ENCODE measurements at places on chromosomes 3 and 15.

DNA sequence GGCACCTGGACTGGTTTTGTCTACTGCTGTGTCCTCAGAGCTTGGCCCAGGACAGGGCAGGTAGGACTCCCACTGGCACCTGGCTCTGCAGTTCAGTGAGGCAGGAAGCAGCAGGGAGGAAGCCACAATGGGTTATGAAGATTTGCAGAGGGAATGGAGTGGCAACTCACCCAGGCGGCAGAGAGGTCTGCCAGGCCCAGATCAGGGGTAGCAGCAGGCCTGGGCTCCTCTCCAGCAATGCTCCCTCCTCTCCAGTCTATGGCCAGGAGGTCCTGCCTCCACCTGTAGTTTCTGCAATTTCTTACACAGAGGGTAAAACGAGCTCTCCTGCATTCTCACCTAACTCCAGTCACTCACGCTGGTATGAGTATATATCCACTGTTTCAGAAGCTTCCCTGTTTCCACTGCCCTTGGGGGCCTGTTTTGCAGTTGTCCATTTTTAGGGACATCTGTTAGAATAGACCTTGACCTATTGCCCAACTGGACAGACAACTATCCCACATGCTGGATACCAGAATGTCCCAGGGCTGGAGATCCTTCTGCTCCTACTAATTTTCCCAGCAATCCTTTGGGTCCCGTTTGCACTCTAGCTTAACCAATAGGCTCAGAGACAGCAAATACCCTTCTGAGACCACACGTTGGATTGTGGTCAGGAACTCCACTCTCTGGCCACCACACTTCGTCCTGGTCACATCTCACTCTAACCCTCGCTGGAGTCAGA is 35.2 kb downstream of the HMCES start:
- no peak for DNase-seq

DNA sequence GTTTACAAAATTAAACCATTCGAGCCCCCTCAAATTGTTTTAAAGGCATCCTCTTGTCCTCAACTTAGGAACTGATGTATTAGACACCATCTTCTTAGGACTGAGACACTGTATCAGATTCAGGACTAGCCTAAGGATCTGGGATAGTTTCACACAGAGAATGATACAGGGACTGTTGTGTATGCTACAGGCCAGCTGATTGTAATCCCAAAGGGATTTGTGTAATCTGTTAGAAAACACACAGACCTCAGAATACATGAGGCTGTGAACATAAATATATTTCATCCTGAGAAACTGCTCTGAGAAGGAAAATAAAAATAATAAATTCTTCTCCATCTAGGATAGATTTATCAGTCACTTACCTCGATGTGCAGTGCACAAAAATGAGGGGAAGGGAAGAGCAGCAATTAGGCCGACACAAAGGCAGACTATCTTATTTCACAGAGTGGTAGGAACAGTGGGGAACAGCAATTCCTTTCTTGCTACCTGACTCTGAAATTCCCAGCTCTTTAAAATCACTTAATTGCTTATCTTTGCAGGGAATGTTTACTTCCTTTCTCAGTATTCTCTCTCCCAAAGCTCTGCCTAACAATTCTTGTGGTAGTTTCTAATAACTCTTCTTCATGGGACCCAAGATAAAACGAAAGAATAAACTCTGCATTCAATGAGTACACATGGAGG is 322.5 kb downstream of the MAGI1 start:
- DNase-seq = no peak

- DNase-seq = no peak
Measured at GRCh38 chr3:146374146-146374545, 95.2 kb downstream of the PLSCR2 start.

GRCh38 chr3:191363221-191363620 is 32.9 kb upstream of the UTS2B start:
- no peak for DNase-seq

GRCh38 chr3:101695779-101696372 is 9.4 kb upstream of the RPL24 start:
- no peak for DNase-seq

- no peak for DNase-seq
Measured at GRCh38 chr3:45140141-45140769, 5.9 kb downstream of the CDCP1 start.

DNA sequence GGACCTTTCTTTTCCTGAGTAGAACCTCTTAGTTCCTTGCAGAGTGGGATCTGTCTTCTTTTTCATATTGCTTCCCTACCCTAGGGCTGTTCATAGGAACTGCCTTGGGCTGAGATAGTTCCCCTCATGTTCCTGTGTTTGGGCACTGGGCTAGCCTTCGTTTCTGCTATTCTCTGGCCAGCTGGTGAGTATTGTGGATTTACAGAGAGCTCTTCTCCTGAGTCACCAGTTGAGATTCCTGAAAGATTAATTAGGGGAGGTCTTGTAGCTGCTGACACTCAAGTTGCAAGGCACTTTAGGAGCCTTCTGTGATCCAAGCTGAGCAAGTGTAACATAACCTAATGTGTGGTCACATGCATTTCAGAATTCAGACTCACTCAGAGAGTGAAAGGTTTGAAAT is 30.7 kb downstream of the CHD2 start:
- no peak for DNase-seq

DNA sequence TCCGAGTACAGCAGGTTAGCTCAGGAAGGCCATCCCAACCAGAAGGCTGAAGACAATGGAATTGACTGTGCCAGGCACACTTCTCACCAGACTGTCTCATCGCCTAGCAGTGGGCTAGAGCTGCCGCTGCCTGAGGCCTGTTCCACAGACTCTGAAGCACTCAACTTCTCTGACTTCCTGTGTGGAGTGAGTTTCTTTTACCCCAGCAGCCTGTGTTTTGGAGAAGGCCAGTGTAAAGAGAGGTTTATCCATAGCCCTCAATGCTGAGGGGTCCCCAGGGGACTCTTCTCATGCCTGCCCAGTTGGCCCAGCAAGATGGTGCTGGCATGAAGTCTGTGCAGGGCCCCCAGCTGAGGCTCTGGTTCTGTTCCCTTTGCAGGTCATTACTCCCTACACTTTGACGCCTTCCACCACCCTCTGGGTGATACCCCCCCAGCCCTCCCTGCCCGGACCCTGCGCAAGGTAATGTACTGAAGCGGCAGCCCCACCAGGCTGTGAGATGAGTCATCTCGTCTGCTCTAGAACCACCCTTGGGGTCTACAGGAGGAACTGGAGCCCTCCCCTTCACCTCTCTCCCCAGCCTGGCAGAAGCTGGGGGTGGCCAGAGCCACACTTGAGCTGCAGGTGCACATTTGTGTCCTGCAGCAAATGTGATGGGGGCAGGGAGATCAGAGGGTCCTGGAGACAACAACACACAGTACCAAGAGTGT is 5.2 kb upstream of the MANF start:
- DNase-seq = no peak

DNA sequence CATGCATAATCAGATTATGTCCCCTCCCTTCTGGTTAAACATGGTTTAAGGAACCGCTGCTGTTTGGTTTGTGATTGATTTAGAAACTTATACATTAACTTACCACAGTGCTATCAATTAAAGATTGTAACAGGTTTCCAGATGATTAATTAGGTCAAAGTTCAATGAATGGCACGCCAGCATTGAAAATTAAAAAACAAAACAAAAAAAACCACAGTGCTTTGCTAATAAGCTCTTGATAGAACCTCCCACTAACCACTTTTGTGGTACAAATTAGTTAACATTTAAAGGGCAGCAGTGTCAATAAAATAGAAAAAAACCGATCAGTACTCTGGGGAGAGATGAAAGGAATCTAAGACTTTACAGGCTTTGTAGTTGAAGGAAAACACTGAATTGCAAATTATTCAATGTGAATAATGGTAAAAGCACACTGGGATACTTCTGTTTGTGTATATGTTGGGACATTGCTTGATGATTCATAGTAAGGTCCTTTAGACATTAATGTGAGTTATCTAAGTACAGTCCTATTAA is 7.6 kb upstream of the C3orf38 start:
- DNase-seq = no peak

- no peak for DNase-seq
Measured at GRCh38 chr3:113251817-113252216, 40.5 kb downstream of the BOC start.

DNA sequence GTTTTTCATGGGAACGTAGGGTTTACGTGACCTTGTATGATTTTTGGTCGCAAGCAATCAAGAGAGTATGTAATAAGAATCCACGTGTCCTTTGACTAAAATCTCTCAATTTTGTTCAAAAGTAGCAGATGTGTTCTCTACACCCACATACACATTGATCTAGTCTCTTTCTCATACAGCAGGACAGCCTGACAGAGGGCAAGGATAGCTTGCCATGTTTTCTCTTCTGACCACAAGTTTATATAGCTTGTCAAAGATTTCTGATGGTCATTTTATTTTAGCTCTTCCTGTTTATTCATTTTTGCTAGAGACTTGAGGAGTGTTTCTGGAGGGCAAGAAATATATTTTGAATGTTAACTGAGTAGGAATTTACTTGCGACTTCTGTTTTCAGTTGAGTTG is 570.2 kb upstream of the ALCAM start:
- DNase-seq = no peak

DNA sequence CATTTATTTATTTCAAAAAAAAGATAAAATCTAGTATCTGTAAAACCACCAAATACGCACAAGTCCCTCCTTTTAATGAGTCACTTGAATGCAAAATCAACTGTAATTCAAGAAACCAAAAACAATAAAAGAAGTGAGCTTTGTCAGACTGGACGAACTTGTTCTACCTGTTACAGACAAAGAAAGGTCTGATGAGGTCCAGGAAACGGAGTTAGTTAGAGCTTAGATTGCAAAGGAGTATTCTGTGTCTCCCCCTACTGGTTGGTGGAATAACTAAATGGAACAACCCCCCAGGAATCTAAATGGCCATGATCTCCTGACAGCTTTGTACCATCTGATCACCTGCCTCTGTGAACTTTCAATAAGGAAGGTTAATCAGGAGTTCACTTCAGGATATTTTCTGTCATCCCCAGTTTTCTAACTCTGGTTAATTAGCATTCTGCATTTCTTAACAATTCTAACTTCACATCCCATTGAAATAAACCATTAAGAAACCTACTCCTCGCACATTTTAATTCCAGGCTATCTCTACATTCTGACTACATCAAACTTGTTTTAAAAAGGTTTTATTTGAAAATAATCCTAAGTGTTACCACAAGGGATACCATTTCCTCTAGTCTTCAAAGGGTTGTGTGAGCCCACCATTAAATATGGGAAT is 333.0 kb upstream of the SATB1 start:
- DNase-seq = no peak

DNA sequence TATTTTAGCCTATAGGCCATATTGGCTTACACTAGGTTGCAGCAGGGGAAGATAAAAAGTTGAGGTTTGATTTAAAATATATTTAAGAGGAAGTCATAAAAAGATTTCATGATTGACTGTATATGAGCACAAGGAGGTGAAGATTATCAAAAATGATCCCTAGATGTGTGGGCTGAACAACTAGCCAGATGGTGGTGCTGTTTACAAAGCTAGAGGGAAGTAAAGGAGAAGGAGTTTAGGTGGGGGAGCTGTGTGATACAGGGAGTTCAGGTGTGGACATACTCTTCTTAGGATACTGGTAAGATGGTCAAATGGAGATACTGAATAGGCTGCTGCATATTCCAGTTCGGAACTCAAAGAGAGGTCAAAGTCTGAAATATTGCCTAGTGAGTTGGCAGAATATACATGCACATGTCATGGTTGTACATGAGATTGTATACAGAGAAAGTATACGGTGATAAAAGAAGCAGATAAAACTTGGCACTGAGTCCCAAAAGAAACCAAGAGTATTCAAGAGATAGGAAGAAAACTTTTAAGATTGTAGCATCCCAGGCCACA is 727.8 kb downstream of the NLGN1 start:
- DNase-seq = no peak

DNA sequence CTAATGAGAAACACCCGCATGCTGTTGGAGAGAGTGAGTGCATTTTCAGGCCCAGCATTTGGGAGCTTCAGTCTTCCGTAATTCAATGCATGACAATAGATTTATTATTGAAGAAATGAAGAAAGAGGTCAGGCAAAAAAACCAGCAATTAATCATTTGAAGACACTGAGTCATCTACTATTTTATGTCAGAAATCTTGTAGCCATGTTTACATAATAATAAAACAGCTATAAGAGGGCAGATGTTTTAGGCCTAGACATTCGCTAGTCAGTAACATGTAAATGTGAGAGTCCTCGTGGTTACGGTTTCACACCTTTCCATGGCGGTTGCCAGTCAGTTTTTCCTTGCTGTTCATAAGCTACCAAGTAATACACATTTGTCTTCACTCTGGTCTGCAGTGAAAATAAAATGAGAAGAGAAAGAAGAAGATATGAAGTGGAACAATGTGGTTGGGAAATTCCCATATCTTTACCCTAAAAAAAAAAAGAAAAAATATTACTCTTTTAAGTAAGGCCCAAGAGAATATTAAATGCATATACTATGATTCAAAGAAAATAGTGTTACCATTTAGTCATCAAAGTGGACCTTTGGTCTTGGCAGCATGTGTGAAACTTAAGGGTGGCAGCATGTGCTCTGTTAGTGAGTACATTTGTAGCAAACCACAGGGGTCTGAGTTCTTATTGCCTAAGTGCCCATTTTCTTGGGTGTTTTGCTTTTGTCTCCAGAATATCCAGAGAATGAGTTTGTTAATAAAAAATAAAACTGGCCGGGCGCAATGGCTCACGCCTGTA is 140.5 kb upstream of the TBL1XR1 start:
- DNase-seq = peak; percentile 57

DNA sequence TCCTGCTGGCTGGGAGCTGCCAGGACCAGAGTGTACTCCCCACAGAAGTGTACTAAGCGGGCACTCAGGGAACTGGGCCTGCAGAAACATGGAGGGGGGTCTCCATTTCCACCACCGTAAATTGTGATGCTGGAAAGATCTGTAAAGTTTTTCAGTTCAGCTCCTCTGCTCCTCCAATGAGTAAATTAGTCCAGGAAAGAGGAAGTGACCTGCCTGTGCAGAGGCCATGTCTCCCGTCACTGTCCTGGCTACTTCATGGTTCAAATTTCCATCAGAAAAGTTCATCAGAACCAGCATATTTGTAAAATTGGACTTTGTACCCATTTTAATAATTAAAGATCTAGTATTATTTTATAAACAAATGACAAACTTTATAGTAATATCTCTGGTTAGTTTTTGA is 226.7 kb upstream of the THBS1 start:
- DNase-seq = no peak

Data from stimulated activated CD8-positive, alpha-beta memory T cell treated with anti-CD3 and anti-CD28 coated beads, Interleukin-2, amount 100 ng/mL, for 48 hours (primary cell).